ENCODE measurements at places on chromosomes 4 and X.

DNA sequence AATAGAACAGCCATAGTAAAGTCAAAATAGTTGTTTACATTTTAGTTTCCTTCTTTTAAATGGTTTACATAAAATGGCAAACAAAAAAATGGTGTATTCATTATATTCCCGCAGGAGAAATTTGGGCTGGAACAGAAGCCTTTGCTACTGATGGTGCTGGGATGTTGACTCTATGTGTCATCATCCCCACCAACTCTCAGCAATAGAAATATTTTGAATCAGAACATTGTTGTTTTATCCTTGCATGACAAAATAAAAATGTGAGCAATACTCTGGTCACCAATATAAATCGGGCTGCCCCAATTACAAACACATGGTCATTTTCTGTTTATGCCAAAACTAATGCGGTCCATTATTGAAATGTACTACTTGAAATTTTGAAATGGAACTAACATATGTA, 1131.6 kb upstream of the PCDH7 start:
- no peak for DNase-seq

DNA sequence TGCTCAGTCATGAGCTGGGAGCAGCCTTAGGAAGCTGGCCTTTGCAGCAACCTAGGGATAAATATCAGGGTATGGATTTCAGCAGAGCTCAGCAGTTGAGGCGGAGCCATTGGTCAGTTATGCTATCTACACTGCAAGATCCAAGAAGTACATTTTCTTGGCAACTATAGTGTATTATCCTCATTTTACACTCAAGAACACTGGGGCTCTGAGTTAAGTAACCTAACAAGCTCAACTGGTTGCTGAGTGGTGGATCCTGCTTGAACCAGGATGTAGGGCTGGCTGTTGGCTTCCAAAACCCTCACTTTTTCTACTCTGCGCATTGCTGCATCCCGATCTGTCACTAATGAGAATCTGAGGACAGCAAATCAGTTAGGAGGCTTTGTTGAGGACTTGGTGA, 1.5 kb upstream of the SCARB2 start:
- no peak for DNase-seq

DNA sequence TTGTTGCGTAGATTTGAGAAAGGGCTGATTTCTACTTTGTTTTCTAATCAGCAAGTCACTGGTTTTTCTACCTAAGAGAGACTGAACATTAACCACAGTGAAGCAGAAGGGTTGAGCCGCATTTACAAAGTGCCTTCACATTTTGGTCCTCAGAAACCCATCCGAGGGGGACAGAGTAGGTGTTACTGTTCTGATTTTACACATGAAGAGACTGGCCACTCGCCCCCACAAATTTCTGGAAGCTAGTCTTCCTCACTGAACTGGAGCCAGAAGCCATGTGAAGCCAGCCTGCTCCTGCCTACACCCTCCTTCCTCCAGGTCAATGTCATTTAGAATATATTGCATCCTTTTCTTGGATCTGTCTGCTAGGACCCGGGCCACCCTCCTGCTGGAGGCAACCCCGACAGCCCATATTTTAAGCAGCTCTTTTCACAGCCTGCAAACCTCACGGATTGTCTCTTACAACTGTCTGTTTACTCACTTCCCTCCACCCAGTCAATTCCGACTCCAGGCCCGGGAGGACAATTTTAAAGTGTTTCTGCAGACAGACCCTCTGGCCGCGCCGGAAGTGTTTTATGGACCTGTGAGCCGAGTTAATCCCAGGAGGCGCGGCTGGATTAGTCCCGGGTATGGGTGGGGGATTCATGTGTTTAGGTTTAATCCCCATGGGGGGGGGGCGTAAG, 73.2 kb upstream of the BCOR start:
- DNase-seq: no peak

- no peak for DNase-seq
These were observed 224.2 kb downstream of the DMD start for GRCh38 chrX:32987142-32987541.

DNA sequence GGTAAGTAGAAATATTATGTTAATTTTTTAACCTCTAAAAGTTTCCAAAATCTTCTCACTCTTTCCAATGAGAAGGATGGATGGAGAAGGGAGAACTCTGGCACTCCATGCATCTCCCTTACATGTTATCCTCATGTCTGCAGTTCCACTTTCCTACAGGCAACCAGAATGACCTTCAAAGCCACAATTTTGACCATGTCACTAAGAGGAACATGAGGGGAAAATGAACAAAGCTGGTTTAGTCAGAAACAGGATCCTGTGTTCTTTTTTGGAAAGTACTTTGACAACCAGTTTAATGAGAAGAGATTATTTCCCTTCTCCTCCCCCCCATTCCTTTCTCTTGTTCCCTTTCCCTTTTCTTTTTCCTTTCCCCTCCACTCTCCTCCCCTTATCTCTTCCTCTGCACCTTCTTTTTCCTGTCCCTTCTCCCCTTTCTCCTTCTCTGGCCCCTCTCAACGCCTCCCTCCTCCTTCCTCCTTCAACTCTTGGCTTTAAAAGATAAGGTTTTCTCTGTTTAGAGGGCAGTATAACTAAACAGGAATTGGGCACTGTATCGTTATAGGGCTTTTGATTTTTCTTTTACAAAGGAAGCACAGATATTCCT, 42.5 kb downstream of the DTHD1 start:
- no peak for DNase-seq
